ENCODE measurements at places on chromosomes 5 and 9.
A peak's percentile ranks its signal among the peaks of the same experiment; 100 is the strongest.

GRCh38 chr5:90956511-90957097 lies 398.0 kb downstream of the ADGRV1 start:
- no peaks in the 10 kb centered on the region for H3K36me3 ChIP-seq
- H3K4me1 ChIP-seq = no peaks in the 10 kb centered on the region
- no peak overlapping the region for H3K27ac ChIP-seq
- no peak for DNase-seq

DNA sequence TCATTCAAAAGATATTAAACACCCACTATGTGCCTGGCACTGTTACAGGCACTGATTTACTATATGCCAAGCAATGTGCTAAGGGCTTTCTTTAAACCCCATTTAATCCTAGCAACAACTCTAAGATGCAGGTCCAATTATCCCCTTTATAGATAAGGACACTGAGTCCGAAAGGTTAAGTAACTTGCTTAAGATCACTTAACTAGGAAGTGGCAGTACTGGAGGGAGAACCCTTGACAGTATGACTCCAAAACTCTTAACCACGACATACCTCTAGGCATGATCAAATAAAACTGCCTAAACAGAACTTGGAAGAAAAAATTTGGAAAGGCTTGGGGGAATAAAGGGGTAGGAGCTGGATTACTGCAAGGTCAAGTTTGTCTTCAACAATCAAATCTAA lies 1.7 kb downstream of the RAB14 start:
- H3K27ac ChIP-seq = no peak overlapping the region
- H3K36me3 ChIP-seq = no peaks in the 10 kb centered on the region
- H3K27me3 ChIP-seq = no peaks in the 10 kb centered on the region
- no peak for DNase-seq
- H3K4me3 ChIP-seq = peak overlapping the region; percentile 80
- peaks cover 26% of the 10 kb centered on the region for H3K4me1 ChIP-seq

DNA sequence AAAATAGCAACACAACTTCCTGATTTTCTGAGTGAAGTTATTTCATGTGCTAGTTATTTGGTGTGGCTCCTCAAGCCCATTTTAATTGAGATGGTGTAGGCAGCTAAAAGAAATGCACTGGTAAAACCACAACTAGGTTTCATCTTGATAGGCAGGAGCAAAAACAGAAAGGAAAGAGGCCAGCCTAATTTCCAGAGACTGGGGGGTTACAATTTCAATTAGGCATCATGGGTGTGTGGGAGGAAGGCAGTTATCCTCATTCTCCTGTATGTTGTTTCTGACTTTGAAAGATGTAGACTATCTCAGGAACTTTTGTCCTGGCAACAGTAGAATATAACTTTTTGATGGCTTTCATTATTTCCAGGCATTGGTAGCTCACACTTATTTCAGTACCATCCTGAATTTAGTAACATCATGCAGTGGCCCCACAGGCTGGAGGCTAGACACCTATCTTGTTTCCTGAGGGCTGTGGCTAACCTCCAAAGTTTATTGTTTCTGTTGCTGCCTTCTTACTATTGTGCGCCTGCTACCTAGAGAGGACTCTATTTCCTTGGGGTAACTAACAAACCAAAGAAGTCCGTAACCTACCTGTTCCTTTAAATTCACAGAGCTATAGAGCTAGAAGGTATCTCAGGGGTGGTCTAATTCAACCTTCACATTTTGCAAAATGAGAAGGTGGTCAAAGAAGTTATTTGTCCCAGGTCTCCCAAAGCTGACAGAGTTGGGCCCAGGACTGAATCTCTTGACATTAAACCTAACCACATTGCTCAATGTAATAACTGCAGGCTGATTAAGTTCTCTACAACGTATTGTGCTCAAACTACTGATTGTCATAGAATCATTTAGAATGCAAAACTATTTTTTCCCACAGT lies 42.4 kb downstream of the FYB1 start:
- H3K27me3 ChIP-seq = no peaks in the 10 kb centered on the region
- no peaks in the 10 kb centered on the region for H3K36me3 ChIP-seq
- peak overlapping the region; percentile 69 for H3K27ac ChIP-seq
- peaks cover 60% of the 10 kb centered on the region for H3K4me1 ChIP-seq
- H3K4me3 ChIP-seq = peak overlapping the region; percentile 45

GRCh38 chr5:159249158-159249557 lies 13.9 kb upstream of the UBLCP1 start:
- H3K4me1 ChIP-seq = no peaks in the 10 kb centered on the region
- no peak for DNase-seq
- H3K4me3 ChIP-seq = no peak overlapping the region
- H3K36me3 ChIP-seq = no peaks in the 10 kb centered on the region
- H3K27ac ChIP-seq = no peak overlapping the region

DNA sequence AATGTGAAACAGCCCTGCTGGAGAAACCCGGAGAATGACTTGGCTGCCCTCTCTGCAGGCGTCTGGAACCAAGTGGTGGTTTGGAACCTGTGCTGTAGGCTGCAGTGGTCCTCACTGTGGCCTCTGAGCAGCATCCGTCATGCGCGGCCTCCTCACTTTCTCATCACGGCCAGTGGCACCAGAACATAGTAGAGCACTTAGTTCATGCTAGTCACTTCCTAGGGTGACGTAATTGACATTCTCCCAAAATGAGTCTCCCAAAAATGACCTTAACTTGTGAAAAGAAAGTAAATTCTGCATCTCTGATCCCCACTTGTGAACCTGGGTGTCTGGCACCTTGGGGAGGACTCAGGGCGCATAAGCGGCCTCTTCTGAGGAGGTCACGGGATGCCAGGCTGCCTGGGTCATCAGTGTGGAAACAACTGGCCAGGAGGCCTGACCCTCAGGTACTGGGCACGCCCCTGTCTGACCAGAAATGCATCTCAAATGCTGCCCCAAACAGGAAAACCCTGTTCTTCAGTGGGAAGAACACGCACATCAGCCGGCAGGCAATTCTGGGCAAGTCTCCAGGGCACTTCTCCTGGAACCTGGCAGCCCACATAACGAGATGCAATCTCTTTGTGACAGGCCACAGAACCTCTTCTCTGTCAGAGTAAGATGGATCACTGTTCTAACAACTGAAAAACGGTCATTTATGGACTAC lies 36.6 kb upstream of the SPTLC1 start:
- H3K4me3 ChIP-seq = no peak overlapping the region
- DNase-seq = peak; percentile 45
- H3K36me3 ChIP-seq = no peaks in the 10 kb centered on the region
- H3K27ac ChIP-seq = no peak overlapping the region
- H3K4me1 ChIP-seq = no peaks in the 10 kb centered on the region

DNA sequence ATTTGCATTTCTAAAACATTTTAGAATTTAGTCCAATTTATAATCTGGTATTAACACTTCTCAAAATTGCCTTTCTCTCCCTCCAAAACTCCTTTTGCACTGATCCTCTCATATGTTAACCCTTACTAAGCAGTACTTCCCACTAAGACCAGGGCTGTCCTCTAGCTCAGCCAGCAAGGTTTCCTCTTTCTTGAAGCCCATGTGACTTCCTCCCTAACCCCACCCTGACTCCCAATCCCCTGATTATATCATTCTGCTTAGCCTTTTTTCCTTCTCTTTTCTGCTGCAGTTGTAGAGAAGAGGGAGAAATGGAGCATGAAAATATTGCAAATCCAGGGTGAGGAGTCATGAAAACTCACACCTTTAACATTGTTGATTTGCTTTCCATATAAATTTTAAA lies 241.7 kb downstream of the MCTP1 start:
- H3K4me3 ChIP-seq = no peak overlapping the region
- no peak overlapping the region for H3K27ac ChIP-seq
- no peaks in the 10 kb centered on the region for H3K36me3 ChIP-seq

GRCh38 chr9:133403766-133404453 lies 13.9 kb downstream of the REXO4 start:
- no peak overlapping the region for H3K4me3 ChIP-seq
- no peaks in the 10 kb centered on the region for H3K27me3 ChIP-seq
- DNase-seq = peak; percentile 49
- H3K4me1 ChIP-seq = no peaks in the 10 kb centered on the region
- no peak overlapping the region for H3K27ac ChIP-seq
- peaks cover 2% of the 10 kb centered on the region for H3K36me3 ChIP-seq

DNA sequence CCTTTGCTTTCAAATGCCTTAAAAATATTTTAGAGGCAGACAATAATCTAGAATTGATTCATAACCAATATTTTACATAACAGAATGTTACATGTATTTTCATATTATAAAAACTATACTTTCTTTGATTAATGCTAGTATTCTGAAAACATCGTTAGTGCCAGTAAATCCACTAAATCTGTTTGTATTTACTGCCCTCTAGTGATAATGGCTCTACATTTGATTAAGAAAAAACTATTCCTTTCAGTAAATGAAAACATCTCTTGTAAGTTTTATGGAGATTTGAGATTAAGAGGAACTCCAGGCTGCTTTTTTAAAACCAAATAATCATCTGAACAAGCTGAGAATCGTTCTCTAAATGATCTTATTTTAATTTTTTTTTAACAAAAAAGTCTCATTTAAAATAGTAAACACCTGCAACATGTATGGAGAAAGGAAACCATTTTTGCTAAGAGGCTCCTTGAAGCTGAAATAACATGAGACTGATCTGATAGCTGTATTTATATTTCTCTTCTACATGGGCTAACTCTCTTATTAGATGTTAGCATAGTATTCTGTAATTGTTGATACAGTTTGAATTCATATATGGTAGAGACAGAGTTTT lies 424.7 kb downstream of the RAB3C start:
- DNase-seq = peak; percentile 67
- no peaks in the 10 kb centered on the region for H3K4me1 ChIP-seq
- no peak overlapping the region for H3K4me3 ChIP-seq
- H3K27me3 ChIP-seq = no peaks in the 10 kb centered on the region

DNA sequence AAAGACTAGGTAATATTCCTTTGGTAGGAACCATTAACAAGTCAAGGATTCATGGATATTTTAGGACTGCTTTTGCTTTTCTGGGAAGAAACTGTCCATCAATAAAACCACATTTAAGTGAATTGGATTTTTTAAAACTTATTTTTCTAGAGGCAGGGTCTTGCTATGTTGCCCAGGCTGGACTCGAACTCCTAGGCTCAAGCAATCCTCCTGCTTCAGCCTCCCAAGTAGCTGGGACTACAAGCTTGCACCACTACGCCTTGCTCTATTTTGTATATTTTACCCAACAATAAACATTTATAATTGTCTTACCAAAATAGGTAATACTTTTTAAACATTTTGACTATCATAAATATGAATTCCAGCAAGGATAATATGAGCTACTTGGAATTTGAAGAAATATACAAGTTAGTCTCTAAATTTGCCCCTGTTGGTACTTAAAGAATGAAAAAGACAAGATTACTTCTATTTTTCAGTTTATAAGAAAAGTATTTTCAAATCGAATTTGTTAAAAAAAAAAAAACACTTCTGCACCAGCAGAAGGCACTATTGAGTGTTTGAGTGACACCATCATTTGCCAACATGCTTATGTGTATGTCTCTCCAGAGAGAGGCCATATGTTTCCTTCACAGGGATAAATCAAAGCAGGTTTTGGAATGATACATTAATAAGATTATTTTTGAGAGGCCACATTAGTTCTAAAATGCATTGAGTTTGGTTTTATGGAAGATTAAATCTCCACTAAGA lies 60.0 kb upstream of the CARTPT start:
- H3K4me1 ChIP-seq = no peaks in the 10 kb centered on the region
- DNase-seq = peak; percentile 2
- peaks cover 27% of the 10 kb centered on the region for H3K36me3 ChIP-seq
- no peak overlapping the region for H3K4me3 ChIP-seq
- H3K27ac ChIP-seq = no peak overlapping the region

GRCh38 chr9:135559606-135560005 lies 1.9 kb upstream of the PAEP start:
- DNase-seq = no peak
- H3K4me1 ChIP-seq = no peaks in the 10 kb centered on the region
- H3K27ac ChIP-seq = no peak overlapping the region
- no peaks in the 10 kb centered on the region for H3K36me3 ChIP-seq
- H3K27me3 ChIP-seq = peaks cover 7% of the 10 kb centered on the region

GRCh38 chr9:134301387-134302129 lies 24.7 kb upstream of the RXRA start:
- no peak overlapping the region for H3K27ac ChIP-seq
- peaks cover 5% of the 10 kb centered on the region for H3K4me1 ChIP-seq
- peak; percentile 67 for DNase-seq

GRCh38 chr5:156326718-156327259 lies at the start of gene SGCD:
SGCD (plus strand) TSS chr5:156327164.
- H3K4me1 ChIP-seq = no peaks in the 10 kb centered on the region
- no peaks in the 10 kb centered on the region for H3K27me3 ChIP-seq
- no peak within 1 kb of the TSS for H3K4me3 ChIP-seq

DNA sequence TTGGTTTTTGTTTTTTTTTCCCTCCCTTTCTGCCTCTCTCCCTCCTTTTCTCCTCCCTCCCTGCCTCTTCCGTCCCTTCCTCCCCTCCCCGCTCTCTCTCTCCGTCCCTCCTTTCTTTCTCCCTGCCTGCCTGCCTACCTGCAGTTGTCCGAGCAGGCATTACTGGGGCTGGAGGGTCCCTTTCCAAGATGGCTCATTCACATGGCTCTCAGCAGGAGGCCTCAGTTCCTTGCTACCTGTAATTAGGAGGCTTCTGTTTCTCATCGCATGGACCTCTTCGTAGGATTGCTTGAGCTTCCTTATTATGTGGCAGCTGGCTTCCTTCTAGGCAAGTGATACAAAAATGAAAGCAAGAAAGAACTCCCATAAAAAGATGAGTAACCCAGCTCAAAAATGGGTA lies 8.0 kb downstream of the RGS3 start:
- peaks cover 9% of the 10 kb centered on the region for H3K36me3 ChIP-seq
- no peak for DNase-seq
- no peaks in the 10 kb centered on the region for H3K4me1 ChIP-seq

- H3K27ac ChIP-seq = no peak overlapping the region
- H3K36me3 ChIP-seq = no peaks in the 10 kb centered on the region
- H3K4me1 ChIP-seq = no peaks in the 10 kb centered on the region
- H3K4me3 ChIP-seq = no peak overlapping the region
- no peak for DNase-seq
These were observed 380.7 kb downstream of the IRX2 start for GRCh38 chr5:2370626-2371418.

DNA sequence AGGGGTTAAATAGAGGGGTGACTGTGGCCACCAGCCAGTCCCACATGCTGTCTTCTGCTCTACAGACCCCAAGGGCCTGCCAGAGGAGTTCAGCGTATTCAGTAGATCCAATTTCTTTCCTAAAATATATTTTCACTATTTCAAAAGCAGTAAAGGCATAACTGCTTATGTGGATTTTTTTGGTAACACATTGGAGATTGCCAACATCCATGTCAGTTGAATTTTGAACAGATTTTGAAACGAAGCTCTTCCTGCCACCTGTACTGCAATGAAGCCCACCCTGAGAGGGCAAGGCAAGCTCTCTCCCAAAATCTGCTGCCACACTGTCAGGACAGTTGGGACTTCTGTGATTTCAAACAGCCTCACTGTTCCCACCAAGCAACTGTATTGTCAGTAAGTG lies 37.1 kb upstream of the SARDH start:
- no peak for DNase-seq
- H3K4me3 ChIP-seq = no peak overlapping the region
- H3K36me3 ChIP-seq = no peaks in the 10 kb centered on the region
- no peak overlapping the region for H3K27ac ChIP-seq

GRCh38 chr9:15222313-15222712 lies 84.7 kb downstream of the TTC39B start:
- no peaks in the 10 kb centered on the region for H3K27me3 ChIP-seq
- no peak overlapping the region for H3K27ac ChIP-seq
- no peaks in the 10 kb centered on the region for H3K4me1 ChIP-seq
- DNase-seq = no peak
- no peaks in the 10 kb centered on the region for H3K36me3 ChIP-seq

GRCh38 chr9:75880618-75881017 lies 9.9 kb upstream of the PCSK5 start:
- H3K27ac ChIP-seq = no peak overlapping the region
- H3K4me3 ChIP-seq = no peak overlapping the region
- no peak for DNase-seq
- no peaks in the 10 kb centered on the region for H3K27me3 ChIP-seq
- no peaks in the 10 kb centered on the region for H3K36me3 ChIP-seq

- H3K27me3 ChIP-seq = no peaks in the 10 kb centered on the region
- H3K36me3 ChIP-seq = no peaks in the 10 kb centered on the region
These were observed 40.5 kb upstream of the LPCAT1 start for GRCh38 chr5:1564182-1564748.
